ENCODE measurements at places on chromosomes 5 and 9. TPM values are rescaled to one million over a fixed set of nuclear protein-coding genes. Genes with fewer than 3 reads are reported as not detected.

Gene PROB1
- 0.75 TPM for total RNA-seq

DNA sequence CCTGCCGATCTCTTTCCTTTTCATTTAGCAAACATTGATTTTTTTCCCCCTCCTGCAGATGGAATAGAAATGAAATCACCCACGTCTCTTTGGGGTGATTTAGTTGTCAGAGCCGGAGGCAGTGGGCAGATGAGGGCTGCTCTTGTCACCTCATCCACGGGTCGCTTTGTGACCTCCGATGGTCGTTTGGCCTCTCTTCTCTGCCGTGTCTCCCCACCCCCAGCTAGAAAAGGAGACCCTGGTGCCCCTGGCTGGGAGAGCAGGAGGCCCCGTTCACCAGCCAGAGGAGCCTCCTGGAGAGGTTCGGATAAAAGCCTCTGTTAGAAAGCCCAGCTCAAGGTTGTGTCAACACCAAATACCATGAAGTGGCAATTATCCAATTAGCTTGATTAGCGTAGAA is 21.6 kb upstream of the RXRA start:
- DNase-seq: no peak

DNA sequence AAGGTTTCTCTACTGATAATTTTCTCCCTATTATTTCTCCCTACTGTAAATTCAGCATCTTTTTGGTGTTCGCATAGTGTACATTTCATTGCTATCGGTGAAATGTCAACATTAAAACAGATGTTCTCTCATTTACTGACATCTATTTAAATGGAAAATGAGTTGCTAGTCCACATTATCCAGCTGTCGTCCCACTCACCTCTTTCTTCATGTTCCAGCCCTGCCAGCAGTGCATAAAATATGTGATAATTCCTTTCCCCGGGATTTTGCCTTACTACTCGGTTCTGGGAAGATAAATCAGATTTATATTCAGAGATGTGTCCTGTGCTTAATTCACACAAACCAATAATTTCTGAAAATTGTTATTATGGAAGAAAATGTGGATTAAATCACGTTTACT is 155.8 kb downstream of the MYO10 start:
- DNase-seq: no peak

Gene SH3PXD2B
- 3.8 TPM for total RNA-seq

DNA sequence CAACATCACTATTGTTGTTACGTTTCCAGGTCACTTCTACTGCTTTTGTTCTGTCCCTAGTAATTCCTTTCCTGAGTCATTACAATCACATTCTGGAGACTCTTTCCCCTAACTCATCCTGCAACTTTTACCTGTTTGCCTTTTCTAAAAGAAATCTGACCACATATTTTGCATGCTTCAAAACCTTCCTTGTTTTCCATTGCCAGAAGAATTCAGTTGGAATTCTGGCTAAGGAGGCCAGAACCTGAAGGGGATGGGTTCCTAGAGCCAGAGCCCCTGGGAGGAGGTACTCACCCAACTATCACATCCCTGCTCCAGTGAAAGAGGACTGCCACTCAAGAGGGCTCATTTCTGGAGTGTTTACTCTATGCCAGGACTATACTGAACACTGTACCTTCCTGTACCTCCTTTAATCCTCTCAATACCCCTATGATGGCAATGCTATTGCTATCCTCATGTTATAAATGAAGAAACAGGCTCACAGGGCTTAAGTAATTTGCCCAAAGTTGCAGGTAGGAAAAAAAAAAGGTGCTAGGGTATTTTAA is 42.8 kb upstream of the MAST4 start:
- DNase-seq: no peak

GRCh38 chr5:160787240-160787639 is 64.8 kb downstream of the ATP10B start:
- no peak for DNase-seq
